Placental pericyte (primary cell): ENCODE measurements at places on chromosomes 3 and 15. TPM values are rescaled to one million over a fixed set of nuclear protein-coding genes. Genes with fewer than 3 reads are reported as not detected.

SEMA5B gene
- total RNA-seq = not detected in 2 replicates

CAMKV gene
- not detected in 2 replicates for total RNA-seq

ST8SIA2 gene
- not detected in 2 replicates for total RNA-seq

TNNC1 gene
- total RNA-seq = 2.0 TPM in 1 of 2 replicates, not detected in the other

STIMATE gene
- total RNA-seq = 17.1 and 22.0 TPM in 2 replicates

CFAP91 gene
- under 0.01 TPM in 1 of 2 replicates, not detected in the other for total RNA-seq

DUOX2 gene
- total RNA-seq = not detected in 2 replicates

TMEM89 gene
- not detected in 2 replicates for total RNA-seq

PRSS50 gene
- total RNA-seq = not detected in 2 replicates

CLSTN2 gene
- total RNA-seq = under 0.01 and 3.6 TPM in 2 replicates

RTP4 gene
- 1.1 and 1.4 TPM in 2 replicates for total RNA-seq

UBA5 gene
- 43.8 and 52.3 TPM in 2 replicates for total RNA-seq

TMEM108 gene
- not detected in 2 replicates for total RNA-seq

TRAIP gene
- total RNA-seq = 0.66 and 8.2 TPM in 2 replicates

DNASE1L3 gene
- total RNA-seq = not detected in 2 replicates

MAP1A gene
- total RNA-seq = 39.2 and 102 TPM in 2 replicates

CNTN4 gene
- total RNA-seq = 2.6 and 4.0 TPM in 2 replicates

DAZL gene
- total RNA-seq = 0.14 TPM in 1 of 2 replicates, not detected in the other

LRRC31 gene
- total RNA-seq = not detected in 2 replicates

SH3GL3 gene
- total RNA-seq = 0.22 TPM in 1 of 2 replicates, not detected in the other

NDN gene
- total RNA-seq = 18.3 and 31.1 TPM in 2 replicates

TGM5 gene
- not detected in 2 replicates for total RNA-seq

LPP gene
- 54.1 and 98.2 TPM in 2 replicates for total RNA-seq

RLBP1 gene
- not detected in 2 replicates for total RNA-seq

SLC7A14 gene
- 1.4 and 3.9 TPM in 2 replicates for total RNA-seq

ARPP21 gene
- 0.14 TPM in 1 of 2 replicates, not detected in the other for total RNA-seq

PPM1L gene
- 0.66 and 2.7 TPM in 2 replicates for total RNA-seq
